ENCODE measurements at places on chromosomes 7 and 10. TPM values are rescaled to one million over a fixed set of nuclear protein-coding genes. Genes with fewer than 3 reads are reported as not detected.

Gene ASZ1
- not detected for total RNA-seq

Gene GDF2
- total RNA-seq = not detected

Gene LIPF
- total RNA-seq = not detected

Gene CALHM3
- 13.1 TPM for total RNA-seq

DNA sequence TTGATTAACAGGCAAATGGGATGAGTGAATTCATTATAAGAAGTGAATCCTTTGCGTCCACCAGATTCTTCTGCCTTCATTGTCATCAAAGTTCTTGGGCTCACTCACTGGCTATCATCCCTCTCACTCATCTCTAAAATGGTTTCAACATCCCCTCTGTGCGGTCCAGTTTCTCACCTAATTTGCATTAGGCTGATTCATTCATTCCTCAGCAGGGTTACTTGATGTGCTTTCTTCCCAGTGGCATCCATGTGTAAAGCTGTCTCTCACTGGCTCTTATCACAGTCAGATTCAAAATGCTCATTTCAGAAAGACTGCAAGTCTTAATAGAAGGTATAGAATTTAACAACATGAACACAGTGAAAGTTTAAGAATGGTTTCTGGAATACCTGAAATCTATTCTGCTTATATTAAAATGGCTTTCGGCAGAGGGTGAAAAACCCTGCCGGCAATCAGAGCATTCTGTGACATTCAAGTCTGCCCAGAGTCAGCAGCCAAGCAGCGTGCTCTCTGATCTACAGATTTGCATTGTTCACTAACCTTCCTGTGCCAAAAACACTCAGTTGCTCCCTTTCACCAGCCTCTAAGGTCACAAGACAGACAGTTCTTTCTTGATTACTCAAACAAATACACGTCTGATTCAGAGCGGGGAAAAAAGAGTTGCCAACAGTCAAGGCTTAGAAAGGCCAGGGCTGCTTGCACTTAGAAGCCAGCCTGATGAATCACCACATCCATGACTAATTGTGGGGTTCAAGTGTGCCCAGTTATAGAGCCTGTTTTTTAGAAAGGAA lies 106.7 kb downstream of the TES start:
- no peaks in the 10 kb centered on the region for H3K27me3 ChIP-seq
- H3K36me3 ChIP-seq = no peaks in the 10 kb centered on the region
- peak overlapping the region; percentile 88 for H3K27ac ChIP-seq
- peaks cover 31% of the 10 kb centered on the region for H3K4me1 ChIP-seq

DNA sequence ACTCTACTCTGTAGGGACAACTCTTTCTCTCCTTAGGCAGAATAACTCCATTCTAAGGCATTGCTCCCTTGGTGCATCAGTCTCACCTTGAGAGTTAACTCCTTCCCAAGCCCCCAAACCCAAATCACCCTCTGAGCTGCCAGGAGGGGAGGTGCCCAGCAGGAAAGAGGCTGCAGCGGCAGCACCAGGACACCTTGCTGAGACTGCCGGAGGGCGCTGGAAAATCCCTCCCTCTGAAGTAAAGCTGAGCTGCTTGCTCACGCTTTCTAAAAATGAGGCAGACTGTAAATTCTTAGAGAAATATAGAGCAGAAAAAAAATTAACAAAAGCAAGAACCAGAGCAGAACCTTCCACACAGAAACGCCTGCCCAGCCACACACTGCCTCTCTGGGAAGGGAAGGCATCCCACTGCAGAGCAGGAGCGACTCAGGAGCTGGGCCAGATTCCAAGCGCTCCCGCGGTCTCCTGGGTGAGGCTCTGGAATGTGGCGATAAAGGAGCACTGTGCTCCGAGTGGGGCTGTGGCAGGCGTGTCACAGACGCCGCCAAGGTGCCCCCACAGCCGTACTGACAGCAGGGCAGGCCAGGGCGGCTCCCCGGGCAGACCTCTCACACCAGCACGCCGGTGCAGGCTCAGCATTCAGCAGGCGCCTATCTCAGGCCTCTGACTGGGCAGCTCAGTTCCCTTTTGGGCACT lies 202.1 kb downstream of the TNS3 start:
- H3K36me3 ChIP-seq = peaks cover 50% of the 10 kb centered on the region
- H3K4me1 ChIP-seq = peaks cover 14% of the 10 kb centered on the region
- H3K27ac ChIP-seq = no peak overlapping the region

GRCh38 chr10:131480066-131480465 lies 168.5 kb upstream of the TCERG1L start:
- no peak overlapping the region for H3K4me3 ChIP-seq
- H3K4me1 ChIP-seq = no peaks in the 10 kb centered on the region
- H3K27me3 ChIP-seq = no peaks in the 10 kb centered on the region
- DNase-seq = no peak
- no peaks in the 10 kb centered on the region for H3K36me3 ChIP-seq

- H3K36me3 ChIP-seq = no peaks in the 10 kb centered on the region
- no peaks in the 10 kb centered on the region for H3K4me1 ChIP-seq
- no peak for DNase-seq
- no peak overlapping the region for H3K27ac ChIP-seq
These were observed 38.1 kb upstream of the GRM8 start for GRCh38 chr7:127290801-127291361.

DNA sequence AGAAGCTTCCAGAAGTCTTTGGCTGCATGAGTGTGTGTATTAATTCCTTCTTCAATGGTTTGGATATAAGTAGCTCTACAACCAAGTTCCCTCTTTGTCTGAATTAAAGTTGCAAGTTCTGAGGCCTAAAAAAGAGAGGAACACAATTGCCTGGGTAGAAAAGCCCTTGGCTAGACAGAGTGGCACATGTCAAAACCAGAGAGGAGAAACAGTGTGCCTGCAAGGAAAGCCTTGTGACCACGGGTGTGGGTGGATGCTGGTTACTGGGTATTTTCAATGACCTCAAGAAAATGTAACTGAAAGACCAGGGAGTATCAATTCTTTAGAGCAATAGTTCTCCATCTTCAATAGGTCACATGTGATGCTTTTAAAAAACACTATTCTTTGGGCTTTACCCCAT lies 148.3 kb downstream of the SVIL start:
- no peak for DNase-seq
- H3K4me1 ChIP-seq = no peaks in the 10 kb centered on the region
- H3K4me3 ChIP-seq = no peak overlapping the region
- no peak overlapping the region for H3K27ac ChIP-seq

GRCh38 chr7:2203766-2204300 lies 28.9 kb downstream of the MAD1L1 start:
- H3K4me1 ChIP-seq = no peaks in the 10 kb centered on the region
- DNase-seq = no peak
- H3K27ac ChIP-seq = no peak overlapping the region
- H3K27me3 ChIP-seq = no peaks in the 10 kb centered on the region
- 0 out of 2 replicates have a peak, but pooled peaks cover 3% of the 10 kb centered on the region for H3K36me3 ChIP-seq
- H3K4me3 ChIP-seq = no peak overlapping the region

GRCh38 chr10:5575482-5576153 lies 50.9 kb downstream of the CALML3 start:
- no peak for DNase-seq
- no peak overlapping the region for H3K27ac ChIP-seq
- no peaks in the 10 kb centered on the region for H3K27me3 ChIP-seq

DNA sequence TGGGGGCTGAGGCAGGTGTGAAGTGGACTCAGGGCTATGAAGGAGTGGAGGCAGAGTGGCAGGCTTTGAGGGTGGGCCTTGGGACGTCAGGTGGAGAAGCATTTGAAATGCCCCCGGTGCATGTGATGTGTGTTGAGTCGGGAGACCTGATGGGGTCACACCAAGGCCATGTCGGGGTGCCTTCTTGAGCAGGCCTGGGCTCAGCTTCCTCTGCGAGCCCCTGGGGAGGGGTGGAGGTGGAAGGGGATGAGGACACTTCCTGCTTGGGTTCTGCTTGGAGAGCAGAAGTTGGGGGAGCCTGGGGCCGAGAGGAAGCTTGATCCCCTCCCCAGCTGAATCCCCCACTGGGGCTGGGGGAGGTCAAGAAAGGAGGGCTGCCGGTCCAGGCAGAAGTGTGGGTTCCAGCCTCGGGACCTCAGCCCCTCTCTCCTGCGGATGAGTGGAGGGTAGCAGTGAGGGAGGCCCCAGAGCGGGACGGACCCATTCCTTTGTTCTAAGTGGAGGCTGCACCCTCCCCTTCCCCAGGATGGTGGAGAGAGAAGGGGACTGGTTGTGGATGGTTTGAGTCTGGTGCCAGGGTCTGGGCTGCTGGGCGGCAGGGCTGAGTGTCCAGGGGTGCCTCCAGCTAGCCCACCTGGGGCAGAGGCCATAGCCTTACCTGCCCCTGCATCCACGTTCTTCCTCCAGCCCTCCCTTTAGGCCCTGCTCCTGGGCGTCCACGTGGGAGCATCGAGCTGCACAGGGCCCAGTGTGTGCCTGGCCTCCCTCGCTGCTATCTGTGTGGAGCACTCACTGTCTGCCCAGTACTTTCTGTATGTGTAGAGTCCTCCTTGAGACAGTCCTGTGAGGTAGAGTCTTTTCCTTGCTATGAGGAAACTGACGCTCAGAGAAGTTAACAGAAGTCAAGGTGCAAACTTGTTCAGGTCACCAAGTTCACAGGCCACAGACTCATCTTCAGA lies 36.7 kb downstream of the PRF1 start:
- H3K4me3 ChIP-seq = no peak overlapping the region
- no peaks in the 10 kb centered on the region for H3K36me3 ChIP-seq
- DNase-seq = no peak
- no peaks in the 10 kb centered on the region for H3K27me3 ChIP-seq

DNA sequence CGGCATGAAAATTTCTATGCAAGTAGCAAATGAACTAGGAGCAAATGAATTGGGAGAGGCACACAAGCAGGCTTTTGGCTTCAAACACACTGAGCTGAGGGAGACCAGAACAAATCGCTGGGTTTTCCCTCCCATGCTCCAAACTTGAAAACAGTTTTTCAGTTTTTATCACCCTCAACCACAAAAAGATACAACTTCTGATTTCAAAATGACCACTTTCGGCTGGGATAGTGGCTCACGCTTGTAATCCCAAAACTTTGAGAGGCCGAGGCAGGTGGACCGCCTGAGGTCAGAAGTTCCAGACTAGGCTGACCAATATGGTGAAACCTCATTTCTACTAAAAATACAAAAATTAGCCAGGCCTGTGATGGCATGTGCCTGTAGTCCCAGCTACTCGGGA lies 9.0 kb upstream of the CHUK start:
- H3K4me3 ChIP-seq = no peak overlapping the region
- H3K36me3 ChIP-seq = peaks cover 4% of the 10 kb centered on the region
- no peaks in the 10 kb centered on the region for H3K27me3 ChIP-seq
- H3K4me1 ChIP-seq = no peaks in the 10 kb centered on the region
- H3K27ac ChIP-seq = no peak overlapping the region

DNA sequence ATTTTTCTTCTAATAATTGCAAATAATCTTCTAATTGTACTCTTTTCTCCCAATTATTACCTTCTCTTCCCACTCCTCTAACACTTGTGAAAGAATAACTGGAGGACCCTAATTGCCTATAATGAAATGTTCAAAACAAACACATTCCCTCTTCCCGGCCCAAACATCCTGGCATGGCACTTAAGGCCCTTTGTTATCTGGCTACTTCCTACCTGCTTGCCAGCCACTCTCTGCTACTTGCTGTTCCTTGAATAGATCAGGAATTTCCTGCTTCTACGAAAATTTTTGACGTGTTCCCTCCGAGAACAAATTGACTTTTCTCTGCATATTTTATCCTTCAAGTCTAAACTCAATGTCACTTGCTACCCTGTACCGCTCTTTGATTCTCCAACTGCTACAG lies 56.1 kb upstream of the NOBOX start:
- no peaks in the 10 kb centered on the region for H3K36me3 ChIP-seq
- H3K27me3 ChIP-seq = no peaks in the 10 kb centered on the region
- DNase-seq = no peak
- no peak overlapping the region for H3K27ac ChIP-seq
- H3K4me3 ChIP-seq = no peak overlapping the region

GRCh38 chr10:27457261-27457945 lies 46.7 kb upstream of the RAB18 start:
- H3K27ac ChIP-seq = no peak overlapping the region
- H3K4me1 ChIP-seq = no peaks in the 10 kb centered on the region

GRCh38 chr7:18421297-18422002 lies 74.1 kb upstream of the HDAC9 start:
- H3K4me3 ChIP-seq = no peak overlapping the region
- no peaks in the 10 kb centered on the region for H3K36me3 ChIP-seq
- no peaks in the 10 kb centered on the region for H3K27me3 ChIP-seq
- peaks cover 4% of the 10 kb centered on the region for H3K4me1 ChIP-seq
- H3K27ac ChIP-seq = no peak overlapping the region

DNA sequence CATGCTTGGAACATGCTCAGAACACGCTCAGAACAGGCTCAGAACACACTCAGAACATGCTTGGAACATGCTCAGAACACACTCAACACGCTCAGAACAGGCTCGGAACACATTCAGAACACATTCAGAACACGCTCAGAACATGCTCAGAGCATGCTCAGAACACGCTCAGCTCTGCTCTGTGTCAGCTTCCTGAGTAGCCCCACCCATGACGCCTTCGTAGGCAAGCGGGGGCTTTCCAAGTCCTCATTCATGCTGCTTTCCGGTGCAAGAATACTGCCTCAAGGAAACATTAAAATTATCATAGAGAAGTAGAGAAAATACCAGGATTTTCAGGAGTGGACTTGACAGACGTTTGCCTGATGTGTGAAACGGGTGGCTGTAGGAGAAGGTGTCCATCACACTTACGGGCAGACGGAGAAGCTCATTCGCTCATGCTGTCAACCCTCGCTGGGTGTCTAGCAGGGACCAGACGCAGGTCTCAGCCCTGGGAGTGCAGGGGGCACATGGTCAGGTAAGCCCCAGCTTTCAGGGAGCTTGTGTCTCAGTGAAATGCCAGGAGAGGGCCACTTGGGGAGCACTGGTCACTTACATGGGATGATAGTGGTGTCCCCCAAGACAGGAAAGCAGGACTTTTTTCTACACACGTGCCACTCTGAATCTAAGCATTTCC lies 24.7 kb downstream of the EN2 start:
- no peak overlapping the region for H3K4me3 ChIP-seq
- DNase-seq = no peak
- H3K27me3 ChIP-seq = peaks cover 99% of the 10 kb centered on the region
- H3K36me3 ChIP-seq = no peaks in the 10 kb centered on the region
- no peak overlapping the region for H3K27ac ChIP-seq

- no peak for DNase-seq
- no peak overlapping the region for H3K4me3 ChIP-seq
- no peaks in the 10 kb centered on the region for H3K4me1 ChIP-seq
- no peaks in the 10 kb centered on the region for H3K36me3 ChIP-seq
- H3K27me3 ChIP-seq = peaks cover 54% of the 10 kb centered on the region
These were observed 124.2 kb downstream of the ABCA13 start for GRCh38 chr7:48295296-48295971.

Data from PC-9 (cell line).